ENCODE measurements at places on chromosomes 5 and 9. TPM values are rescaled to one million over a fixed set of nuclear protein-coding genes. Genes with fewer than 3 reads are reported as not detected.

- peaks cover 15% of the 10 kb centered on the region for H3K27me3 ChIP-seq
- H3K36me3 ChIP-seq = no peaks in the 10 kb centered on the region
- no peak overlapping the region for H3K27ac ChIP-seq
Measured at GRCh38 chr5:2047341-2047927, 164.7 kb upstream of the IRX4 start.

GRCh38 chr9:72526901-72527800 lies 5.7 kb downstream of the TMC1 start:
- H3K4me1 ChIP-seq = peaks cover 44% of the 10 kb centered on the region
- peak; percentile 82 for DNase-seq
- no peaks in the 10 kb centered on the region for H3K27me3 ChIP-seq
- H3K27ac ChIP-seq = peak overlapping the region; percentile 97

GRCh38 chr9:127175764-127176163 lies 53.3 kb upstream of the ANGPTL2 start:
- H3K27ac ChIP-seq = no peak overlapping the region
- H3K4me1 ChIP-seq = no peaks in the 10 kb centered on the region
- DNase-seq = no peak
- no peak overlapping the region for H3K4me3 ChIP-seq
- no peaks in the 10 kb centered on the region for H3K36me3 ChIP-seq

GRCh38 chr5:169201597-169201996 lies 99.3 kb downstream of the SLIT3 start:
- no peak for DNase-seq
- H3K4me3 ChIP-seq = no peak overlapping the region
- no peaks in the 10 kb centered on the region for H3K36me3 ChIP-seq
- no peaks in the 10 kb centered on the region for H3K4me1 ChIP-seq

DNA sequence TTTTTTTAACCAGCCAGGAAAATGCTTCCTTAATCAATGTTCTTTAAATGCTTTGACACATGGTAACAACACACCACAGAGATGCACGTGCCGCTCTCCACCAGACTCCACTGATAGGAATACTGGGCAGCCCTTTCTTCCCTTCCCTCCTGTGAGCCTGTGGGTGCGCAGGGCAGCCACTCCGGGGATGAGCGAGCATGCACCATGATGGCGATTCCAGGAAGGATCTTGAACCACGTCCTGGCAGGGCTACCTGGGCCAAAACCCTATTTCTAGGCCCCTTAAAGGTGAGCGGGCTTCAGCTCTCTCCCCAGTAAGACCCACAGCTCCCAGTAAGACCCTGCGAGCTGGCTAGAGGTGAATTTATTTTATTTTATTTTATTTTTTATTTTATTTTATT lies 128.2 kb downstream of the MVB12B start:
- no peaks in the 10 kb centered on the region for H3K36me3 ChIP-seq
- peaks cover 10% of the 10 kb centered on the region for H3K4me1 ChIP-seq
- H3K4me3 ChIP-seq = no peak overlapping the region

GRCh38 chr5:89595056-89595455 lies 712.1 kb upstream of the MEF2C start:
- no peaks in the 10 kb centered on the region for H3K36me3 ChIP-seq
- no peak overlapping the region for H3K4me3 ChIP-seq
- H3K27me3 ChIP-seq = no peaks in the 10 kb centered on the region
- DNase-seq = no peak

DNA sequence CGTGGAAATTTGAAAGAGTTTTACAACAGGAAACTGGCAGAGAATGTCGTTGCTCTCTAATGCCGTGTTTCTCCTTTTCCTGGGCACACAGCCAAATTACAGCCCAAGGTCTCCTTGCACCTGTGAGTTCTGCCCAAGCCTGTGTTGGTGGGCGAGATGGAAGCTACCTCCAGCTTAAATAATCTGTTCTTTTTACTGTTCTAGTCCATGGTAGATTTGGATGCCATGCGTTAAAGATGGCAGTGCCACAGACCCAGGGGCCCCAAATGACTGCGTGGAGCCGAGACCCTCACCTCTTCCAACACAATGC lies 92.6 kb upstream of the IRX4 start:
- no peaks in the 10 kb centered on the region for H3K4me1 ChIP-seq
- H3K36me3 ChIP-seq = no peaks in the 10 kb centered on the region
- H3K27ac ChIP-seq = no peak overlapping the region
- H3K27me3 ChIP-seq = peaks cover 38% of the 10 kb centered on the region
- H3K4me3 ChIP-seq = no peak overlapping the region

DNA sequence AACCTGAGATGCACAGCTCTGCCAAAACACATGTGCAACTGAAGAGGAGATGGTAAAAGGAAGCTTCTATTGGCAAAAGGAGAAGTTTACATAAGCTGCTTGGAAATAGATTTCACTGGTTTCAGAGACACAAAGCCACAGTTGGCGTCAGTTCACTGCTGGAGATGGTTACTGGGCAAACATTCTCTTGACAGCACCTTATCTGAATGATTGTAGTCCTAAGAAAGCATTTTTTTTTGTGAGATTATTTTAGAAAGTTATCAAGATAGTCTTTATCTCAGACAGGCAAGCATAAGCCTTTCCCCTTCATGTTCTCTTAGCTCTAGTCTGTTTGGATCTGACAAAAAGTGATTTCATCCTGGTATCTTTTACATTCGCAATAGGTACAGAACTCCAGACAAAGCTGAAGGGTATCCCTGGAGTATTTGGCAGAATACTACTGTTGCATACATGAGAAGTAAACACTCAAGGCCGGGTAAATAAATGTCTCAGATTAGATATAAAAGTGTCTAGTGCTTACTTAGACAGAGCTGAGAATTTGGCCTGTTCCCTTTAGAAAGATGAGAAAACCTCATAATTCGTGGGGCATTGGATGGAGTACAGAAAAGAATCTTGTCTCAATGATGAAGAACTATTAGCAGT lies 1668.0 kb upstream of the NUDT12 start:
- no peak overlapping the region for H3K4me3 ChIP-seq
- H3K4me1 ChIP-seq = no peaks in the 10 kb centered on the region
- no peak for DNase-seq
- H3K27me3 ChIP-seq = no peaks in the 10 kb centered on the region
- no peaks in the 10 kb centered on the region for H3K36me3 ChIP-seq

GRCh38 chr9:112881331-112881730 lies 9.3 kb downstream of the SLC46A2 start:
- no peak overlapping the region for H3K4me3 ChIP-seq
- no peak for DNase-seq
- peaks cover 10% of the 10 kb centered on the region for H3K36me3 ChIP-seq

- peaks cover 3% of the 10 kb centered on the region for H3K27me3 ChIP-seq
- H3K4me1 ChIP-seq = no peaks in the 10 kb centered on the region
- no peak overlapping the region for H3K4me3 ChIP-seq
- DNase-seq = no peak
Measured at GRCh38 chr5:90689064-90689463, 130.5 kb downstream of the ADGRV1 start.

- no peak overlapping the region for H3K27ac ChIP-seq
- peaks cover 29% of the 10 kb centered on the region for H3K36me3 ChIP-seq
- no peaks in the 10 kb centered on the region for H3K27me3 ChIP-seq
Measured at GRCh38 chr5:82019342-82020138, 47.7 kb downstream of the ATG10 start.

DNA sequence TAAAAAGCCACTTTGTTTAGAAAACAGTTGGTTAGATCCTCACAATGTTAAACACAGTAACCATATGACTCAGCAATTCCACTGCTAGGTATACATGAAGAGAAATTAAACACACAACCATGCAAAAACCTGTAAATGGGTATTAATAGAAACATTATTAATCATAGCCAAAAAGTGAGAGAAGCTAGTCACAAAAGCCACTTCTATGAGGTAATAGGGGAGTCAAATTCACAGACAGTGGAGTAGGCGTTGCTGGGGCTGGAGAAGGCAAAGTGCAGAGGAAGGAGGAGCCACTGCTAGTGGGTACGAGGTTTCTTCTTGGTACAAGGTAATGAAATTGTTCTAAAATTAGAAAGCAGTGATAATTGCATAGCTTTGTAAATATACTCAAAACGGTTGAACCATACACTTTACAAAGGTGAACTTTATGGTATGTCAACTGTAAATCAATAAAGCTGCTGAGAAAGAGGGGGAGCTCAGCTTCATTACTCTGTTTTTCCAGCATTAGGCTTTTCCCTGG lies 364.4 kb downstream of the GADD45G start:
- H3K27me3 ChIP-seq = peaks cover 6% of the 10 kb centered on the region
- H3K36me3 ChIP-seq = no peaks in the 10 kb centered on the region

DNA sequence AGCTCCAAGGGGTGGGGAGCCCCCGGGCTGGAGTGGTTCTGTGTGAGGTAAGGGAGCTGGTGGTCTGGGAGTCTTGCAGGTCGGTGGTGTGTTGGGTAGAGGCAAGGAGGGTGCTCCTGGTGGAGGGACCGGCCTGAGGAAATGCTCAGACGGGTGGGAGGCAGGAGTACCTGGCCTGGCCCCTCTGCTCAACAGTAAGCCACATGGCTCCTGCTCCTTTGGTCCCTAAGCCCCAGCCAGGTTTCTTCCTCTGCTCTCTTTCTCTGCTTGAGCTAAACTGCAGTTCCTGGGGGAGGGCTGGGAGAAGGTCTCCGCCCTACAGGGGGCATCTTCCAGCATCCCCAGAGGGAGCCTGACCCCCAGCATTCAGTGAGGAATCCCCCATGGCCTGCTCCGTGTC lies 17.2 kb downstream of the TSPAN17 start:
- no peak overlapping the region for H3K27ac ChIP-seq
- H3K4me1 ChIP-seq = peaks cover 10% of the 10 kb centered on the region
- no peak for DNase-seq

GRCh38 chr9:71758277-71758676 lies 10.0 kb downstream of the CEMIP2 start:
- H3K27me3 ChIP-seq = no peaks in the 10 kb centered on the region
- peaks cover 32% of the 10 kb centered on the region for H3K36me3 ChIP-seq
- H3K4me1 ChIP-seq = peaks cover 70% of the 10 kb centered on the region

DNA sequence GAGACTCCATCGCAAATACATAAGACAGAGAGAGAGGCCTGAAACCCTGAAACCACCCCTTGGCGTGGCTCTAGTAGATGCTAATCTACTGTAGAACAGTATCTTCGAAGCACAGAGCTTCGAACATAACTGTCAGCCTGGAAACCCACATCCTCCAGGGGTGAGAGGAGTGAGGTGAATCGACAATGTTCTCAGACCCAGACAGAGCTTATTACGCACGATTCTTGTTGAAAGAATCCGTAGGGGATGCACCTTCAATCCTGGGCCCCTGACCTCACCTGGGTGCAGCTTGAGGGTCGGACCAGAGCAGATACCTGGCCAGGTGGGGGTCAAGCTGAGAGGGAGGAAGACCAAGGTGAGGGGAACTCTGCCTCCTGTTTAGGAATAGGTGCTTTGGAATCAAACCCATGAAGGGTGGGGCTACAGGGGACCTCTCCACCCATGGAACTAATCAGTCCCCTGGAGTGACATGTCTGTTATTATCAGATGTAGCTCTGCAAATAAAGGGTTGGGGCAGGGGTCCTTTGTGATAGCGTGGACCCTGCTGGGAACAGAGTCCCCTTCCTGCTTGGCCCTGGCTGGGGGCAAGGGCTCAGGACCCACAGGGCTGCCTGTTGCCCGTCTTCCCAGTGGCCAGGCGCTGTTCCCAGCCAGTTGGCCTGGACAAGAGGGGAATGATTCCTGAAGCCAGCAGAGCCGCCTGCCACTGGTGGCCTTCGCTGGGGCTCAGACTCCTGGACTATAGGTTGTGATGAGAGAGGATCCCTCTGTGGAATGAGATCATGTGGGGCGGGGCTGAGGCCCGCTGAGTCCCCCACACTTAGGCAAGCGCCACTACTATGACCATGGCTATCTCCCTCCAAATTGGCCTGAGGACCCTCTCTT lies 41.2 kb downstream of the DBH start:
- H3K27ac ChIP-seq = no peak overlapping the region
- peaks cover 26% of the 10 kb centered on the region for H3K4me1 ChIP-seq
- no peak overlapping the region for H3K4me3 ChIP-seq
- peaks cover 4% of the 10 kb centered on the region for H3K36me3 ChIP-seq
- H3K27me3 ChIP-seq = no peaks in the 10 kb centered on the region
- peak; percentile 26 for DNase-seq

- no peaks in the 10 kb centered on the region for H3K36me3 ChIP-seq
- DNase-seq = peak; percentile 64
- H3K27me3 ChIP-seq = no peaks in the 10 kb centered on the region
- peaks cover 39% of the 10 kb centered on the region for H3K4me1 ChIP-seq
Measured at GRCh38 chr9:133148199-133149129, 15.2 kb downstream of the GBGT1 start.

GRCh38 chr5:61202213-61202612 lies 39.9 kb upstream of the SMIM15 start:
- peaks cover 31% of the 10 kb centered on the region for H3K27me3 ChIP-seq
- H3K36me3 ChIP-seq = peaks cover 1% of the 10 kb centered on the region
- H3K27ac ChIP-seq = peak overlapping the region; percentile 39
- no peak overlapping the region for H3K4me3 ChIP-seq
- DNase-seq = no peak

DNA sequence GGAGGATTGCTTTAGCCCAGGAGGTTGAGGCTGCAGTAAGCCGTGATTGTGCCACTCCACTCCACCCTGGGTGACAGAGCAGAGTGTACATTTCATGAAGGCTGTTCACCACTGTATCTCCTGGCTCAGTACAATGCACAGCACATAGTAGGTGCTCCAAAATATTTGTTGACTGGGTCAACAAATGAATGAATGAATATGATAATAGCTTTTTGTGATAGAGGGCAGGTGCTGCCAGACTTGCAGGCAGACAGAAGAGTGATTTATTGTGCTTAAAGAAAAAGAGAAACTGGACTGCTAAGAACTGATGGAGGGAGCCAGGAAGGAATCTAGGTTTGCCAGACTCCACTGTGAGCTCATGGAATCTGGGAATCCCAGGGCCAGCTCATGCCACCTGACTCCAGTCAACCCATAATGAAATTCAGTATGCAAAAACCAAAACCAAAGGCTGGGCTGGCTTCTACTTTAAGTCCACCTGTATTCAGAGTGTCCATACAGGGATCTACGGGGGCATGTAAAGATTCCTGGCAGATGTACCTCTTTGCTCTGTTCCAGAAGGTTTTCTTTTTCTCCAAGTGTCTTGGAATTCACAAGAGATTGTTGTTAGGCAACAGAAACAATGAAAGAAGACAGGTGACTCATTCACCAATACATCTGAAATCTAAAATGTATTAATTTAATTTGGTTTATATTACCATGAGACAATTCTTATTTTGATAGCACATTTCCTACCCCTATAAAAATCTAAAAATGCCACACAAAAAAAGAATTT lies 15.5 kb upstream of the CTNNA1 start:
- no peak overlapping the region for H3K4me3 ChIP-seq
- H3K27ac ChIP-seq = no peak overlapping the region
- no peaks in the 10 kb centered on the region for H3K36me3 ChIP-seq
- no peak for DNase-seq
- H3K27me3 ChIP-seq = peaks cover 36% of the 10 kb centered on the region

UBQLN1 gene
- total RNA-seq = 88.9 TPM

PTGES gene
- total RNA-seq = 0.20 TPM

GDA gene
- total RNA-seq = not detected

GPR21 gene
- 0.42 TPM for total RNA-seq

SPACA9 gene
- 2.7 TPM for total RNA-seq

CTSV gene
- total RNA-seq = 0.31 TPM

ANKH gene
- 82.5 TPM for total RNA-seq

LCP2 gene
- total RNA-seq = 199 TPM

AK8 gene
- total RNA-seq = 0.36 TPM

DDX4 gene
- total RNA-seq = not detected

FOXE1 gene
- total RNA-seq = not detected

FAM221B gene
- total RNA-seq = not detected

Data from activated naive CD8-positive, alpha-beta T cell treated with anti-CD3 and anti-CD28 coated beads for 36 hours (primary cell).